ENCODE measurements at places on chromosomes 4 and X.
A peak's percentile ranks its signal among the peaks of the same experiment; 100 is the strongest.

DNA sequence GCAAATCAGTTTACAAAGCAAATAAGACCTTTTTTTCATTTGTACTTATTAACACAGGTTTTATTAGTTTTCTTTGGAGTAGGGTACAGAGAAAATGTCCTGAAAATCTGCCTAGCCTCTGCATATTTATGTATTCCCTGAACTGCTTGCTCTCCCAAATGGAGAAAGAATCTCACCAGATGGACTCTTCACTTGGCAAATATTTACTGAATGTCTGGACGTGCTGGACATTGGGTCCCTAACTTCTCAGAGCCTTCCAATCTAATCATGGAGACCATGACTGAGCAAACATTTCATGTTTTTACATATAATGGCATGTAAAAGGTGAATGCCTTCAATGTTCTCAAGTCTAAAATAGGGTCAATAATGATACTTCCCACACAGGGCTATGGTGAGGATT lies 126.0 kb downstream of the CHRDL1 start:
- no peak for DNase-seq

GRCh38 chr4:145823743-145824142 lies 114.9 kb downstream of the ZNF827 start:
- DNase-seq = peak; percentile 81

- DNase-seq = no peak
Measured at GRCh38 chrX:106247162-106247561, 79.1 kb downstream of the PWWP3B start.

GRCh38 chr4:80787306-80787705 lies 243.2 kb upstream of the BMP3 start:
- no peak for DNase-seq

GRCh38 chr4:107432451-107432850 lies 287.6 kb downstream of the PAPSS1 start:
- no peak for DNase-seq

- no peak for DNase-seq
Measured at GRCh38 chr4:136864604-136865185, 667.6 kb downstream of the PCDH18 start.
